ENCODE measurements at places on chromosomes 7 and 10.

DNA sequence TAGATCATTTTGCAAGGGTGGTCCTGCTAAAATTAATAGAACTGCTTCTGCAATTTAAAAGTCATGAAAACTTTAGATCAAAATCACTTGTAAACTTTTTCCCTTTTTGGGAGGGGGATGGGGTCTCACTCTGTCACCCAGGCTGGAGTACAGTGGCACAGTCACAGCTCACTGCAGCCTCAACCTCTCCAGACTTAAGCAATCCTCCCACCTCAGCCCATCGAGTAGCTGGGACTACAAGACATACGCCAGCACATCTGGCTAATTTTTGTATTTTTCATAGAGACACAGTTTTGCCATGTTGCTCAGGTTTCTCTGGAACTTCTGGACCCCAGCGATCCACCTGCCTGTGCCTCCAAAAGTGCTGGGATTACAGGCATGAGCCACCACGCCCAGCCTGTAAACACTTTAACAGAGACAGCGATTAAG is 79.7 kb downstream of the LRRC17 start:
- DNase-seq: no peak

DNA sequence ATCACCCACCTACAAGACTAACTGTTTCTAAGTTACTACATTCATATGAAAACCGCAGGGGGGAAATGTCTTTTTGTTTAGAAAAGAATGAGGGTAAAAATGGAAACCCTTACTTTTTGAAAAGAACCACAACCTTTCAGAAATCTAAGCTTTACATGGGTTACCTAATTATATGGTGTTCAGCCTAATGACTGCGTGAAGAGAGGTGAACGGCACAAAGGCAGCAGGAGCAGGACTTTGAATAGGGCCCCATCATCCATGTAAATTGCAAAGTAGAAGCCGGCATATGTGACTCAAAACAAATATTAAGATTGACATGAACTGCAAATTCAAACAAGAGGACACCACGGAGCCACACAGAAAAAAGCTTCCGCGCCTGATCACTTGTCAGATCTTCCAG is 25.1 kb downstream of the NEBL start:
- DNase-seq: no peak

DNA sequence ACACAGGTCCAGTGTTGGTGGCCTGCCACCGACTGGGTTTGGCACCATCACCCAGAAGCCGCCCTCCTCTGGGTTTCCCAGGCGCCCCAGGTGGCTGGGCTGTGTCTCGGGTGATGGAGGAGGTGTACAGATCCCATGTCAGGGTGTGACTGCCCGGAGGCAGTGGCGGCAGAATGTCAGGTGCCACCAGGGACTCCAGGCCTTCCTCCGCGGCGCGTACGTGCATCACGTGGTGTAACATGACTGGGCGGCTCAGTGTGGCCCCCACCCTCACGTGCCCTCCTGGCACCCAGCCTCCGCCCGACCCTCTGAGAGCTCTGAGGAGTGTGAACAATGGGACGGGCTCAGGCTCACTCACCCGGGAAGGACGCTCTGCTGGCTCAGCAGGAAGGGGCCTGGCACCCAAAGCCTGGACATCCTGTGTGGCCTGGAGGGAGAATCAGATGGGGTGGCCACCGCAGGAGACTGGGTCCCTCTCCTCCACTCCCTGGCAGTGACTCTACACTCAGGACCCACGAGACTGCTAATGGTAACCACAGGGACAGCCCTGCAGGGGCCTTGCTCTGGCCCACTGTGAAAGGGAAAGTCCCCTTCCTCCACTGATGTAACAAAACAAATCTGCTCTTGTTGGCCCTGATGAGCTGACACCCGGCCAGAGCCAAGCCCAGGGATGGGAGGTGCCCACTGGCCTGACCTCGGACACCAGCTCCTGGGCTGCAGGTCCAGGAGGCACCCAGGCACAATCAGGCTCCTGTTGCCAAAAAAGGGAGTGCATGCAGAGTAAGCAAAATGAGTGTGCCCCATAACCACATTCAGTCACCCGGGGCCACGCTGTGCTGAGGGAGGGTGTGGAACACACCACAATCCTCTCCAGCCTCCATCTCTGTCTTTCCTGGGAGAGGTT is 164.8 kb downstream of the PRKAG2 start:
- peak; percentile 75 for DNase-seq

GRCh38 chr7:135372222-135372621 is 137.7 kb downstream of the CNOT4 start:
- DNase-seq: no peak

DNA sequence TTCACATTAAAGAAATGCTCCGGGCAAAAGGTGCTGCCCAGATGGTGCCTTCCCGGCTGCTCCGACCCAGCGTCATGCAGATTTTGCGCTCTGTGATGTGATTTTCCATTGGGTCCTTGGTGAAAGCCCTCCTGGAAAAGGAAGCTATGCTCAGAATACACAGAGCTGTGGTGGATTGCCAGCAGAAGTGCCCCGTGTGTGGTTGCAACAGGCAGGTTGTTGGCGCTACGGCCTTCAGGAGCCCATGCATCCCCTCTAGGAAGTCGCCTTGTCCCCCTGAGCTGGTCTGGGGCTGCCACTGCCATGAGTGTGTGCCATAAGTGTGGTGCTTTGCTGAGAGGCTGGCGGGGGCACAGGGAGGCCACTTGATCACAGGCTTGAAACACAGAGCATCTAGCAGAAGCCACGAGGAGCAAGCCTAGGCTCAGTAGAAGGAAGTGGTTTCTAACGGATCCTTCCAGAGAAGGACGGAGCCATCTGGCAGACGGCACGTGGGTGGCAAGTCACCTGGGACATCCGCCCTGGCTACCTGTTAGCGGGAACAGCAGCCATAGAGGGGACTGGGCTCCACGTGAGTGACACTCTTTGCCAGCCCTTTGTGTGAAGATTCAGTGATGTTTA is 210.9 kb downstream of the CUX1 start:
- no peak for DNase-seq

- DNase-seq: no peak
Measured at GRCh38 chr7:141074997-141075396, 1.1 kb downstream of the TMEM178B start.

- DNase-seq: no peak
Measured at GRCh38 chr7:143327903-143328302, 12.0 kb downstream of the CLCN1 start.

DNA sequence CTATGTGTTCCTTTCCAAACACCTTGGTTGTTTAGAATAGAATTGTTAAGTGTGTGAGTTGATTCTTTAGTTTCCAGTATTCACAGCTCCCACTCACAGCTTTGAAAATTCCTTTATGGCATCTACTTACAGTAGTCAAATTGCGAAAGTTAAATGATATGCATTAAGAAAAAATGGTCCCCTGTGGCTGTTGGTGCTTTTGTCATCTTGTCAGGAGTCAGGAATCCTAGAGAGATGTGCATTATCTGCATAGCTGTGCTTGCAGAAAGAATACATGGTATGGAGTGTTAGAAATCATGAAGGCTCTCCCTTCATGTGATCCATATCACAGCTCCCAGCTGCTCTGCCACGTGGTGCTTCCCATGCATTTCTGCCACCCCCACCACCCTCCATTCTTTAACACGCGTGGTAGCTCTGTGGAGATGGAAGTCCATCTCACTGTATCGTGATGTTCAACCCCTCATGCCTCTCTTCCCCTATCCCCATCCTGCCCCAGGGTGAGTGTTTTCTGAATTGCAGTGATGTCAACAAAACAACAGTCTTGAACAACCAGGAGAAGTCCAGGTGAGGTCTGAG is 29.2 kb upstream of the CTTNBP2 start:
- DNase-seq: no peak

GRCh38 chr10:59106441-59106840 is 70.0 kb upstream of the PHYHIPL start:
- no peak for DNase-seq

GRCh38 chr7:38518541-38518940 is 112.6 kb downstream of the AMPH start:
- DNase-seq: no peak

DNA sequence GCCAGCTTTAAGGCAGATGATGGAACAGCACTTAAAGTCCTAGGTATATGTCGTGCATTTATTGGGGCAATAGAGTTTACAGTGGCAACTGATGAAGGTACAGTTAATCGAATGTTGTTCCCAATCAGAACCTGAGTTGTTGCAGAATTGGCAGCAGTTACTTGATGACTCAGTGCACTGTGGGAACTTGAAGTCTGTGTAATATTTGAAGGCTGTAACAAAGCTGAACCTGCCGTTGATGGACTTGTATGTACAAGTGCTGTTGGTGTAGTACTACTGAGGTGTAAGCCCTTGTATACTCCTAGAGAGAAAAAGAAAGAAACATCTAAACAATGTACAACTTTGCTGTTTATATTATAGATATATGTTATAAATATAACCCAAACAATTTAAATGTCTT is 75.3 kb downstream of the EPC1 start:
- no peak for DNase-seq

- no peak for DNase-seq
Measured at GRCh38 chr10:1249142-1249920, 193.1 kb downstream of the WDR37 start.

GRCh38 chr10:79266543-79267312 is 80.5 kb upstream of the PPIF start:
- DNase-seq: peak; percentile 32

GRCh38 chr7:107007007-107007891 is 37.3 kb upstream of the PRKAR2B start:
- DNase-seq: no peak

DNA sequence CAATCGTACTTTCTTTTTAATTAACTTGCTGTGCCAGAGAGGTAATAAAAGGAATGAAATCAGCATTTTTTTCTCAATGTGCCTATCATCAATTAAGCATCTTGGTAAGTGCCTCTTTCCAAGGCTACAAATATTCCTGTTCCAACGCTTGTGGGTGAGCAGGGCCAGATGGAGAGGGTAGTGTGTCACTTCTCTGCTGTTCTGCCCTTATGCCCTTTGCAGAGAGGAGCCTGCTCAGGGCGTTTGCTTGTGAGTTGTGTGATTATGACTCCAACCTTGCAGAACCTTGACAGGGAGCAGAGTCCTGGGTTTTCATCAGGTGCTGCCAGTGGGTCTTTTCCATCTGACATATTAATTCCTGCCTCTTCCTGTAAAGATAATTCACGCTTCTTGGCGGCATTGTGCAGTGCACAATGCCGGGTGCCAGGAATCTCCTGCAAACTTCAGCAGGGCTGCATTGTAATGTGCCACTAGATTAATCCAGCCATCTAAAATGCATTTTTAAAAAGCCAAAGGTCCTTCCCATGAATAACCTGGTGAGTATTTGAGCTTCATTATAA is 234.4 kb downstream of the ARHGAP12 start:
- DNase-seq: no peak

GRCh38 chr10:86941991-86942421 is 15.4 kb downstream of the MMRN2 start:
- DNase-seq: peak; percentile 71

- DNase-seq: no peak
Measured at GRCh38 chr10:28875549-28876081, 198.3 kb downstream of the BAMBI start.

DNA sequence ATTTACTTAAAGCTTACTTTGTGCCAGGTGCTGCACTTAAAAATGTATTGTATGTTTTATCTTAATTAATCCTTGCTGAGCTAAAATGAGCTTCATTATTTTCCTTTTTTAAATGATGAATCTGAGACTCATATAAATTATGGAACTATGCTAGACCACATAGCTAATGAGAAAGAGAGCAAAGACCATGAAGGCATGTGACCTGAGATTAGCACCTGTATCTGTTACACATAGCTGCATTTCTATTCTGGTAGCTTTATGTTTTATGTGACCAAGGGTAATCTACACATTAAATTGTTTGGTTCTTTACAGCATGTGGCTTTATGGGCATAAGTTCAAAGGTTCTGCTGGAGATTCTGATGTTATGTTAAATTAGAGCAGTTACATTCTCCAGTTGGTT is 839.1 kb upstream of the SORCS1 start:
- no peak for DNase-seq

- DNase-seq: no peak
Measured at GRCh38 chr7:23944131-23944530, 234.1 kb downstream of the STK31 start.

GRCh38 chr10:52558090-52558489 is 214.5 kb downstream of the MBL2 start:
- no peak for DNase-seq

- DNase-seq: no peak
Measured at GRCh38 chr7:25739143-25739542, 412.9 kb upstream of the NFE2L3 start.

DNA sequence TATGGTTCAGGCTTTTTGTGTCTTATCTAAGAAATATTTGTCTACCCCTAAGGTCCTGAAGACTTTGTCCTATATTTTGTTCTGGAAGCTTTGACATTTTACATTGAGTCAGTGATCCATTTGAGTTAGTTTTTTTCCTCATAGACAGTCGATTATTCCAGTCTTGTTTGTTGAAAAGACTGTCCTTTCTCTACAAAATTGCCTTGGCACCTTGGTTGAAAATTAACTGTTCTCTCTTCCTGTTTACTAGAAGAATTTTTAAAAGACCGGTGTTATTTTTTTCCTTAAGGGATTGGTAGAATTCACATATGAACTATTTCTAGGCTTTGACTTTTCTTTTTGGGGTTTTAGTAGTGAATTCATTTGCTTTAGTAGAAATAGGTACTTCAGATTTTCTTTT is 12.0 kb downstream of the PLEKHA1 start:
- DNase-seq: no peak

- no peak for DNase-seq
Measured at GRCh38 chr10:80952436-80952835, 414.7 kb downstream of the SH2D4B start.

- DNase-seq: no peak
Measured at GRCh38 chr7:47591089-47591654, 9.3 kb upstream of the TNS3 start.
